ENCODE measurements at places on chromosomes 5 and 9.

DNA sequence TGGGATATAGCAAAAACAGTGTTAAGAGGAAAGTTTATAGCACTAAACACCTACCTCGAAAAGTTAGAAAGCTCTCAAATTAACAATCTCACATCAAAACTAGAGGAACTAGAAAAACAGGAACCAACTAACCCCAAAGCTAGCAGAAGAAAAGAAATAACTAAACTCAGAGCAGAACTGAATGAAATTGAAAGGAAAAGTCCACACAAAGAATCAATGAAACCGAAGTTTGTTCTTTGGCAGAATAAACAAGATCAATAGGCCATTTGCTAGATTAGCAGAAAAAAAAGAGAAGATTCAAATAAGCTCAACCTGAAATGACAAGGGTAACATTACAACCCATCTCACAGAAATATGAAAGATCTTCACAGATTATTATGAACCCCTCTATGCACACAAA, 234.8 kb upstream of the ISL1 start:
- no peak for DNase-seq

DNA sequence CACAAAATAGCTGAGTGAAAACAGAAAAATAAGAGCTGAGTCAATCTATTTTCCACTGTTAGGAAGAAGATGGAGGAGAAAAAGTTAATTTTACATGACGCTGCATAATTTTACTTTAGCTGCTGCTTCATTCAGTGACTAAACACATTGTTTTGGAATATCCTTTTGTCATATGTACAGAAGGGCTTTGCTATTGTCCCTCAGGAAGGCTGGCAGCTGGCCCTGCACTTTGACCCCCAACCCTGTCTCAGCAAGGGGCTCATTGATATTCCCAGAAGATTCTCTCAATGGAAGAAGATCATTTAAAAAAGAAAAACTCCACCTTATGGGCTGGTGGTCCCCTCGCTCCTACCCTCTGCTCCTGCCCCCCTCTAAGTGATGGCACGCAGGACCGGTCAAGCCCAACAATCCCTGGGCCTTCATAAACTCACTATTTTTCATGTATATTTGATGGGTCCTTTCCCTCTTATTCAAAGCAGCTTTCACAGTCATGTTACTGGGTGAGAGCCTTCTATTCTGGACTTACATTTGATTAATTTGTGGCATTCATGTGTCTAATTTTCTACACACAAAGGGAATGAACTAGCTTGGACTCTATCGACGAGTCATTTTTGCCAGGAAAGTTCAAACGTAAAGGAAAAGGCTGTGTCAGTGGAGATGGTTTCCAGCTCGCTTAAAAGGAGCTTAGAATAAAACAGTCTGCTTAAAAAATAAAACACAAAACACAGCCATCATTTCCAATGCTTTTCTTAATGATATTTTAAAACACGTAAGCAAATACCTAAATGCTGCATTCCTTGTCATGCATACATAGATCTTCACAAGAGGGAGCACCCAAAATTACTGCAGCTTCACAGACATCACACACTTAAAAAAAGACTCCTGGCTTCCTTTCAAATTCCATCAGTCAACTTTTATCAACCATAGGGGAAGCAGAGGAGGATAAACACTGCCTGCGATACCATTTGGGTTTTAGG, 104.7 kb downstream of the EFNA5 start:
- DNase-seq, result no peak

DNA sequence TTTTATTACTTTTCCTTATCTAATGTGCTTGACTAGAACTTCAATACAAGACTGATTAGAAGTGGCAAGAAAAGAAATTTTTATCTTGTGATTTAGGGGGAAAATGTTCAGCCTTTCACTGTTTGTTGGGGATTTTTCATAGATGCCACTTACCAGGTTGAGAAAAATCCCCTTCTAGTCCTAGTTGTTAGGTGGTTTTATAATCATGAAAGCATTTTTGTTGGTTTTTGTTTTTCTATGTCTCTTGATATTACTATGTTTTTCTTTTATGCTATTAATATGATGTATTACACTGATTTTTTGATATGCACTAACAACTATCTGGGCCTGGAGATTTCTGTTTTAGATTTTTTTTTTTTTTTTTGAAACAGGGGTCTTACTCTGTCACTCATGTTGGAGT, 134.0 kb downstream of the PARP8 start:
- DNase-seq, result no peak

DNA sequence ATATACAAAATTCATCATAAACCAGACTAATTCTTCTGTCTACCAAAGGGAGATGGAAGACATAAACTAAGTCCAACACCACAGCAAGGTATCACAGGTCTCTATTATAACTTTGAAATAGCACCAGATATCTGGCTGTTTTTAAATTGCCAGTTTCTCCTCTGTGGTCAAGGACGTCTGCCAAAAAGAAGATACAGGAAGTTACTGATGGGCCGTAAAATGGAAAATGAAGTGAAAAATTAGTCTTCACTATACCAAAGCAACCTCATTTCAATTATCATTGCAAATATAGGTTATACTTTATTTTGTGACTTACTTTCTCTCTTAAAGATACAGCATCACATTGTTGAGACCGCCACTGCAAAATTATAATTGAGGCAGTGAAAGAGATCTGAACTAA, 225.5 kb downstream of the NDUFS4 start:
- no peak for DNase-seq

DNA sequence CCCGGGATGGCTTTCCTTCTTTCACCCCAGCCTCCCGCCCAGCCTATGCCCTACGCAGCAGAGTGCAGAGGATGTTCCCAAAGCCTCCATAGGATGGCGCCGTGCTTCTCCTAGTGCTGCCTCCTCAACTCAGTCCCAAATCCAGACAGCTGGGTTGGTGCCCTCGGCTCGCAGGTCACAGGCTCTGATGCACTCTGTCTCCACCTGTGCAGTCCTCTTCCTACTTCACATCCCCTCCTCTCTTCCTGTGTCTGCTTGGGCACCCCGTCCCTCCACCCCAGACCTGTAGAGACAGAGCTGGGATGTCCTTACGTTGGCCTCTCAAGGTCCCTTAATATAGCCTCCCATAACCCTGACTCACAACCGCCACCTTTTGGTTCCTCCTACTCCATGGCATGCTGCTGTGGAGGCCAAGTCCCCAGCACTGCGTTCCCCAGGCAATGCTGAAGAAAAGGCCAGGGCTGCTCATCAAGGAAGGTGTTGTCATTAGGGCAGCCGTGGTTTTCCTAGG, 314.4 kb downstream of the GADD45G start:
- DNase-seq, result no peak

DNA sequence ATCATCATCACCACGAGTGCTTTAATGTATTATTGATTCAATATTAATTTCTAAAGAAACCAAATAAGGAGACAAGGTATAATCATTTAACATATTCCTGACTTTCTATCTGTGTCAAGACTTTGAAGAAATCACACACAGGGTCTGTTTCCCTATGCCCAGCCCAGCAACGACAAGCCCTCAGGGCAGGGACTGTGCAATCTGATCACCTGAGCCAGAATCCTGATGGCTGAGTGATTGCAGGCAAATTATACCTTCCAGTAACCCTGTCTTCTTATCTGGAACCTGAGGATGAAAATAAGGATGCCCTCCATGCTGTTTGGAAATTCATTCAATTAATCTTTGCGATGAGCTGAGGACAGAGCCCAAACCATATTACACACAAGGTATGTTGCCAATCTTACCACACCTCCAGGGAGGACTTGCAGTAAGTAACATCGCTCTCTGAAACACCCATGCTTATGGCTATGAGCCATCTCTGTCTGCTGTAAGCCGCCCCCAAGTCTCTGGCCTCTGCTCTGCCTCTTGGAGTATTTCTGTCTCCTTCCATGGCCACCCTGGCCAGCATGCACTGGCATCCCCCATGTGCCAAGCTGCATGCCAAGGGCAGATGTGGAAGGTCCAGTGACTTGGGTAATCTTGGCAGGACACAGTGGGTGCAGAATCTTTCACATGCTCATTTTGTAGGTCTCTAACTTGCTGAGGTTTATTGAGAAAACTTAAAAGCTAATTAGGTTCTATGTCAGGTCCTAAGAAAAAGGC, 10.6 kb downstream of the TAS2R1 start:
- no peak for DNase-seq

DNA sequence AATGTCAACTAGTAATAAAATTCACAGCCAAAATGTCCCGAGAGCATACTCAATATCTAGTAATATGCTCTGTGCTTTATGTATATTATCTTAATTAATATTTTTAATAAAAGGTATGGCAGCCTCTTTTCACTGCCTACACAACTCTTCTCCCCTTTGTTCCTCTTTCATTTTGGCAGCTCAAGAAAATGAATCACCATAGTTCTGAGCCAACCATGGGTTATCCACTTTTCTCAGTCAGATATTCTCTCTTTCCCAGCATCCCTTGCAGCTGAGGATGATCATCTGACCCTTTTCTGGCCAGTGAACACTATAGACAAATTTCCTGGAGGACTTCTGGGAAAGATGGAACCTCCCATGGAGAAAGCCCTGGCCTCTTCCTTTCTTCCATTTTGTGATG, 8.2 kb upstream of the DOCK8 start:
- DNase-seq, result no peak

- DNase-seq, result no peak
These were observed 120.0 kb upstream of the CDKN2B start for GRCh38 chr9:22129133-22129532.

GRCh38 chr9:110156902-110157301, 51.1 kb downstream of the C9orf152 start:
- peak; percentile 89 for DNase-seq

- DNase-seq, result no peak
These were observed 28.7 kb downstream of the COL27A1 start for GRCh38 chr9:114184071-114184470.

GRCh38 chr5:4116834-4117233, 521.2 kb downstream of the IRX1 start:
- DNase-seq, result no peak

GRCh38 chr9:114247077-114247476, 75.8 kb upstream of the ORM1 start:
- DNase-seq, result no peak

- peak; percentile 93 for DNase-seq
These were observed 182.8 kb upstream of the SLC27A6 start for GRCh38 chr5:128782446-128782845.

- DNase-seq, result no peak
These were observed 115.4 kb upstream of the PPP2R2B start for GRCh38 chr5:146993876-146994530.

DNA sequence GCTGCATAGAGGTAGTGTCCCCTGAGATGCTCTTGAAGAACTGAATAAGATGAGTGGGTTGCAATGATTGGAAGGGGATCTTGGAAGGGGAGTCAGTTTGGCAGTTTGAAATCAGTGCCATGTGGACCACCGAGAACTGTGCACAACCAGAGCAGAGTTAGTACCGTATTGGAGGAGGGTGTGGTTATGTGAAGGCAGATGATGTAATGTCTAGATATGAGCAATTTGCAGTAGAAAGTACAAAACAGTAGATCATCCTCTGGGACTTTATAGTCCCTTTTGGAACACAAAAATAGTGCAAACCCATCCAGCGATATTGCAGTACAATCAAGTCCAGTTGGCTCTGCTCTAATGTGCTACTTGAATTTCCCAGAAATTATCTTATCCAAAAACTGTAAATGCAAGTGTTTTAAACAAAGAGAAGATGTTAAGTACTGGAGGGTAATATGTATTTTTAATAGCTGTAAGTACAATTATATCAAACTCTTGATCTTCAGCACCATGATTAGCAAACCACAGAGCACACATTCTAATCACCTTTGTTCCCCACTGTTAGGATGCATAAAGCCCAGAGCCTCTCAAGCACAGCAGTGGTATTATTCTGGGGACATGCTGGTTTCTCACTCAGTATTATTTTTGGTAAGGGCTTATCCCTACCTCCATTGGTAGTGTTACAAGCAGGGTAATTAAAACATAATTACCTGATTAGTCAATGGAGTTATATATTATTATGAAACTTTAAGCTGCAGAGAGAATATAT, 41.5 kb downstream of the MEGF10 start:
- DNase-seq, result peak; percentile 12

GRCh38 chr5:170393235-170393634, 4.1 kb upstream of the KCNMB1 start:
- peak; percentile 1 for DNase-seq

DNA sequence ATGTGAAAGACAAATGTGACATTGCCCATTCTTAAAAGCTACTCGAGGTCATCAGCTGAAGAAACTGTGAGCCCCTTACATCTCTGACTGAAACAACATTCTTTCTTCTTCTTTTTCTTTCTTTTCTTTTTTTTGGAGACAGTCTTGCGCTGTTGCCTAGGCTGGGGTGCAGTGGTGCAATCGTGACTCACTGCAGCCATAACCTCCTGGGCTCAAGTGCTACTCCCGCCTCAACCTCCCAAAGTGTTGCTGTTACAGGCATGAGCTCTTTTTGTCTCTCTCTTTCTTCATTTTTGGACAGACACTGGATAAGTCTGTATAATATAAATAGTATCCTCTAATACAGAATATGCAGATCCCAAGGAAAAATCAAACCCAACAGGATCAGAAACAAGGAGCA, 263.7 kb upstream of the KLF9 start:
- DNase-seq, result peak; percentile 22

GRCh38 chr5:151569132-151570046, 21.7 kb downstream of the FAT2 start:
- DNase-seq, result no peak

All from foreskin fibroblast (primary cell).